ENCODE measurements at places on chromosomes 2 and 18.
A peak's percentile ranks its signal among the peaks of the same experiment; 100 is the strongest.

DNA sequence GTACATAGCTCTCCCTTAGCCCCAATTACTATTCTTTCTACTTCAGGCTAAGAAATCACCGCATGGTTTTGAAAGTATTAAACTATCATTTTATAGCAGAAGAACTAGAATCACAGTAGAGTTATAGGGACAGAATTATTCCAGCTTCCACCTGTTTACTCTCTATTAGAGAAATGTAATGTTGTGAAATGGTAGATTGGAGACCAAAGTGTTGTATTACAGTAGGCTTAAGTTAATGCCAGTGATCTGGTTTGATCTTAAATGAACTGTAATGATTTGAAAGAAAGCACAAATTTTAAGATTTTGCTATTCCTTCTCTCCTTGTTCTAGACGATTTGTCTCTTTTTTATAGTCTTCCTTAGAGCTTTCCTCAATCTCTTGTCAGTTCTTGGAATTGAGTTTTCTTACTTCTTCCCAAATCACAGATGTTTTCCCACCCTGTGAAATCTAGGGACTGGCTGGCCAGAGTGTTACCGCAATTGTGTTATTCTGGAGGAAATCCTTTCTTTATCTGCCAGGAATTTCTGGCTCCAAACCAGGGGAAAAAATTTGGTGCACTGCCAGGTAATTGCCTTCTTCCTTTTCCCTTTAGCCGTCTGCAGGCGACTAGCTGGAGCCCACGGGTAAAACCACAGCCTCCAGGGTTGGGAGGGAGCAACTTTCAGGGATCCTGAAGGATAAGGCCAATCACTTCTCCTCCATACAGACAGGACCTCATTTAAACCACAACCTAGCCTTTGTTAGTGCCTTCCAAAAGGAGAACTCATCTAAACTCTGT lies 51.7 kb downstream of the NOP58 start:
- no peak for DNase-seq

DNA sequence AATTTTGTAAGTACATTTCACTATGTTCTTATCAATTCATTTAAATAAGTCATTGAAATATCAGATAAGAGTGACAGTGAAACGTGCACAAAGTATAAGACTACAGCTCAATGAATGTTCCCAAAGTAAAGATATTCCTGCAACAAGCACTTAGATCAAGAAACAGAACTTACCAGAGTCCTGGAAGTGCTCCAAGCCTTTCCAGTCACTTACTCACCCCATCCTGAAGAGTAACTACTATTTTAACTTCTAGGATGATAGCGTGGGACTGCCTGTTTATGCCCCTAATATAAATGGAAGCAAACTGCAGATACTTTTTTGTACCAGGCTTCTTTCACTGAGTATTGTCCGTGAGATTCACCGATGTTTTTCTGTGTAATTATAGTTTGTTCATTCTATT lies 768.9 kb downstream of the SLC4A3 start:
- no peak for DNase-seq

DNA sequence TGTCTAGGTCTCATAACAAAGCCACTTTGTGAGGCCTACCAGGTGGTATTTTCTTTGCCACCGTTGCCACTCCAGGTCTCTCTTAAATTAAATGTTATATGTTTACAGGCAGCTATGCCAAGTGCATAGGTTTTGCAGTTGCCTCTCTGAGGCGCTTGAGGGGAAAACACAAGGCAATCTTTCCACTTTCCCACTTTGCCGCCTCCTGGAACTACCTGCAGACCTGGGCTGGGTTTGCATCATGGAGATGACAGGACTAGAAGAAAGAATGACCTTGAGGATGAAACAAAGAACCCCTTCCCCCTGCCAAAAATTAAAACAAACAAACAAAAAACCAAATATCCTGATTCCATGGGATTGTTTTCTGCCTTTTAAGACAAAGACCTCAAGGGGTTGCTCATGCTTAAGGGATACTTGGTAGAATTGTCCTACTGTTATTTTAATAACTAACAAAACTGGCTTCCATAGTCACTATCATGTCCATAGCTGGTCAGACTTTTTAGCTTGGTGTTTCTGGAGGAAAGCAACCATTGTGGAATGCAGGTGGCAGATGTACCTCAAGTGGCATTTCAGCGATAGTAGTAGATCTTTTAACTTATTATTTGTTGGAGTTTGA lies 159.9 kb downstream of the PRPF40A start:
- no peak for DNase-seq

DNA sequence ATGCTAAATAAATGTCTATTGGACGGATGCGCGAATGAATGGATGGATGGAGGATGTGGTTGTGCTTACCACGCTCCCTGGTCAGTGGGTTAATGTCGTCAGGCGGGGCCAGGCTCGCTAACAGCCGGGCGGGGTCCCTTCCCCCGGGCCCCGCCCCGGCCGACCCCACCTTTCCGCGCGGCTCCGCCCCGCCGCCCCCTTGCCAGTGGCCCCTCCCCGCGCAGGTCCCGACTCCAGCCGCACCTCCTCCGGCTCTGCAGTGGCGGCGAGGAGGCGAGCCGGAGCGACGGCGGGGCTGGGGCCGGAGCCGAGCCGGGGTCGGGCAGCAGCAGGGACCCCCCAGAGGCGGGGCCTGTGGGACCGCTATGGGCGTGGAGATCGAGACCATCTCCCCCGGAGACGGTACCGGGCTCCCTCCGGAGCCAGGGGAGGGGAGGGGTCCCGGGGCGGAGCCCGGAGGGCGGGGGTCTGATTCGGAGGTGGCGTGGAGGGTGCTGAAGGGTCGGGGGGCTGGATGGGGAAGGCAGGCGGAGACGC lies at the start of gene FKBP1B:
Gene FKBP1B (plus strand): TSS at position 257 of the 537 bp plus-strand sequence. CDS start 109 bp downstream, at position 366.
- DNase-seq = peak; percentile 33

GRCh38 chr18:45349019-45349418 lies 266.3 kb upstream of the SLC14A2 start:
- DNase-seq = no peak

DNA sequence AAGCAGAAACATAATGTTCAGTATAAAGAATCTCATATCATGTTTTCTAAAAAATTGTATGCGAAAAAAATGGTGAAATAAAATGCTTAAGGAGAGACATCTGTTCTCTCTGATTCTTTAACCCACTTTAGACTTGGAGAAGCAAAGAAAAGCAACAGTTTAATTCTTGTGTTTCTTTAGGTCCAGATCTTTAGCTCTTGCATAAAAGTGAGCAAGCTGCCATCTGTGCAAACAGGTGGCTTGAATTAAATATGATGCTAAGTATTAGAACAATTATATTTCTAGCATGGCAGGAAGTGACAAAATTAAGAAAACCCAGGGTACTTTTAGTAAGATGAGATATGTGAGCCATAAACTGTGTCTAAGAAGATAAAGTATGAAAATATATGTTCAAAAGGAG lies 1038.3 kb downstream of the DPP10 start:
- DNase-seq = no peak

DNA sequence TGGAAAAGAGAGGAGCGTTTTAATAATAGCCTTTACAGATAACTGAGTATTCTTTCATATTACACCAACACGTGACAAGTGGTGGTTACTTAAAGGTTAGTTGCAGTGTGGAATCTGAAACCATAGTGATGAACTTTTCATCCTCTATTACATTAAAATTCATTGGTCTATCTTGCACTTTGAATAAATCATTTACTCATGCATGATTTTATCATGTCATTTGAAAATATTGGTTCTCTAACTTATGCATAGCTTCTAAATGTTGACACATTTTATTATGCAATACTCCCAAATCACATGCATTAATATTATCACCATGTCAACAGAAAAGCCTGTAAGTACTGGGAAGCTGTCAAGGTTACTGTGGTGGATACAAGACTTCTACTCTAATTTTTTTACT lies 1432.2 kb downstream of the LRP1B start:
- no peak for DNase-seq

GRCh38 chr2:20618468-20618885 lies 32.4 kb downstream of the HS1BP3 start:
- DNase-seq = no peak

- DNase-seq = no peak
Measured at GRCh38 chr18:29140590-29140989, 963.7 kb upstream of the CDH2 start.

DNA sequence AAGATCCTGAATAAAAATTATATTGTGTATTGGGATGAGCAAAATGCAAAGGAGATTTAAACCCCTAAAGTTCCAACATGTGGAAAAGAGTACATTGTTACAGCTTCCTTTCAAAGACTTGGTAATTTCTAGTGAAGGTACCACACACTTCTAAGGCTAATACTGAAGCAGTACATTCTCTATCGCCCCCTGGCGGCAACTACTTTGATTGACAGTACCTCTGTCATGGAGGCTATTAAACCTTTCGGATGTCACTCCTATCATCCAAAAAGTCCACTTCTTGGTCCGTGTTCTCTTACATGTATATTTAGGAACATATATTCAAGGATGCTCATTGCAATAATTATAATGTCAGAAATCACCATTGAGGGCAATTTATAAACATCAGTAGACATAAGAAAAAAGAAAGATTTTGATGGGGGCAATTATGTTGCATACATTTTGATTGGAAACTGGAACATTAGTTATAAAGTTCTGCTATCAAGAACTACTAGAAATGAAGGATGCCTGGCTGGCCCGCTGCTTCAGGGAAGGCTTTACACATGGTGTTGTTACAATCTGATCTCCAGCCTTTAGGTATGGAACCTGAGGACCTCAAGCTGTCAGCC lies 601.6 kb downstream of the CPS1 start:
- peak; percentile 17 for DNase-seq

GRCh38 chr2:75641587-75641986 lies 5.0 kb upstream of the MRPL19 start:
- DNase-seq = no peak

GRCh38 chr2:193810533-193810932 lies 1615.8 kb upstream of the TMEFF2 start:
- DNase-seq = no peak

DNA sequence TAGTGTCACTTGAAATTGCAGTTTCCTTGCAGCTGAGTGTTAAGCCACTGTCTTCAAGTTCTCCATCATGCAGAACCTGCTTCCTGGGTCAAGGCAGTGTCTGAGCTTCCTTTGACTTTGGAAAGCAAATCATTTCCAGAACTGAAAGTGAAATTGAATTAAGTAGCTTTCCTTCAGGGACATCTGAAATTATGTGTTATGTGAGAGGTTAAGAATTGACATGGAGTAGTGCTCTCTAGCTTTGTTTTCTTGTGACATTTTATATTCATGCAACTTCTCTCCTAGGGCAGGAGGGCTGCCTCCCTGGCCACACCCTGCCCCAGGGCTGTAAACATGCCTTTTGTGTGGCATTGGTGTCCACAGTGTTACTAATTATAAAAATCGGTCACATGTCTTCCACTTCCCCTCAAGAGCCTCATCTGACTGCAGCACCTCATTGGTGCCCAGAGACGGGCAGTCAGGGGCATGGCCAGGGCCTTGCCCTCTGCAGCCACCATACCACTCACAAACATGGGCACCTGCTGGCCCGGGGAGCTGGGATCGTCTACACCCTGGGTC lies 14.4 kb downstream of the RAB12 start:
- no peak for DNase-seq

GRCh38 chr2:48343154-48343553 lies 186.8 kb upstream of the STON1 start:
- DNase-seq = no peak

DNA sequence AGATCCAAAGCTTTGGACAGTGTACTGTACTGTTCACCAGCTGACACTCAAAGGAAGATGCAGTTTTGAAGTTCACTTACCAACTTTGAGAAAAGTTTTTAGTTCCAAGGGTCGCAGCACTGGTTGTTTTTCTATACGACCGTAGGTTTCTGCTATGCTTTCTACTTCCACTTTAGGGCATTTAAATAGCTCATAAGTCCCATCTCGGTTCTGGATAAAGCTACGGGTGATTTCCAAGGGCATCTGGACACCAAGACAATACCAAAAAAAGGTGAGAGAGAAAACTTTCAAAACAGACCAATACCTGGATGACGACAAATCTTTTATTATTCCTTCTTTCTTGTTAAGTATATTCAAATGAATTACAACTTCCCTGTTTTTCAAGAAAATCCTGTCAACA lies 30.3 kb downstream of the C2orf42 start:
- DNase-seq = no peak

DNA sequence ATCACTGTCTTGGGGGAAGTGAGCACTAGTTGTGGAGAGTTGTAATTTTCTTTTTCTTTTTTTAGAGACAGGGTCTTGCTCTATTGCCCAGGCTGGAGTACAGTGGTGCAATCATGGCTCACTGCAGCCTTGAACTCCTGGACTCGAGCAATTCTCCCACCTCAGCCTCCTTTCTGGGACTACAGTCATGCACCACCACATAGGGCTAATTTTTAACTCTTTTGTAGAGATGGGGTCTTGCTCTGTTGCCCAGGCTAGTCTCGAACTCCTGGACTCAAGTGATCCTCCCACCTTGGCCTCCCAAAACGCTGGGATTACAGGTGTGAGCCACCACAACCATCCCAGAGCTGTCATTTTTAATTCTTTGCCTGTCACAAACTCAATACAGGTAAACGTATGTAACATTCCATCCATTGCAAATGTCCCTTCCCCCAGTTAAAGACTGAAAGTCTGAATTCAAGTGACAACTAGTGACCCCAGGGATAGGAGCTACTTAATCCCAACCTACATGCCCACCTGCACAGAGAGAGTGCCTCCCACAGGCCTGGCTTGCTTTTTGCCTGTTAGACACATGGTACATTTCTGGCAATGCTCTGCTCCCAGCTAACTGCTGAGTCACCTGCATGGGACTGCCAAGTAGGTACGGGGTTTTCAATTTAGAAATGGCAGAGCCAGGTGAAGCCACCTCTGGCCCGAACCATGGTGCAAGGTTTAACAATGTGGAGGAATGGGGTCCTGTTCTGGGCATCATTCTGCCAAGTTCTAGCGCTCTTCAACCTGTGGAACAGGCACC lies 60.6 kb downstream of the CYB5A start:
- DNase-seq = no peak

- DNase-seq = no peak
Measured at GRCh38 chr2:150126839-150127238, 360.6 kb downstream of the RND3 start.

- DNase-seq = no peak
Measured at GRCh38 chr2:46010925-46011490, 286.2 kb upstream of the EPAS1 start.

GRCh38 chr2:65775839-65776238 lies 343.4 kb upstream of the SPRED2 start:
- no peak for DNase-seq

DNA sequence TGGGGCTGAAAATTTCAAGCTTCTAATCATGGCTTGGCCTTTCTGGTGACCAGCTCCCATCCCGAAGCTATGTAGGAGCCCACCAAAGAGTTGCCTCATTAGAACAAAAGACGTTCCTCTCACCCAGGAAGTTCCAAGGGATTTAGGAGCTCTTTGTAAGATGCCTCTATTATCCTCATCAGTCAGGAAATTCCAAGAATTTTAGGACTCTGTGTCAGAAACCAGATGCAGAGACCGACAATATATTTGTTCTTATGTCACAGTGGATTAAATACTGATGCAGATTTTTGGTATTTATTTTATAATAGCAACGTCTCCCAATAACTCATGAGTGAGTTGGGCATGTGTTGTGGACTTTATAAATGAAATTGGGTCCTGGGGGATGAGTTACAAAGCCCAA lies 91.8 kb upstream of the SKOR2 start:
- no peak for DNase-seq

- DNase-seq = no peak
Measured at GRCh38 chr2:7573166-7573825, 656.1 kb downstream of the RNF144A start.

Measured in T-helper 1 cell (primary cell).